ENCODE measurements at places on chromosomes 11 and 22. TPM values are rescaled to one million over a fixed set of nuclear protein-coding genes. Genes with fewer than 3 reads are reported as not detected.

CKAP5 gene
- 48.7 TPM for total RNA-seq

OR6T1 gene
- not detected for total RNA-seq

TTLL8 gene
- total RNA-seq = not detected

UCP2 gene
- 5.3 TPM for total RNA-seq

TRIM51G gene
- total RNA-seq = not detected

OR8K3 gene
- total RNA-seq = not detected

APOL5 gene
- not detected for total RNA-seq

UBQLNL gene
- 0.08 TPM for total RNA-seq

SLC16A8 gene
- total RNA-seq = 0.24 TPM

USP2 gene
- total RNA-seq = 2.8 TPM

DUSP8 gene
- 0.76 TPM for total RNA-seq
